ENCODE measurements at places on chromosomes 1 and 21.

DNA sequence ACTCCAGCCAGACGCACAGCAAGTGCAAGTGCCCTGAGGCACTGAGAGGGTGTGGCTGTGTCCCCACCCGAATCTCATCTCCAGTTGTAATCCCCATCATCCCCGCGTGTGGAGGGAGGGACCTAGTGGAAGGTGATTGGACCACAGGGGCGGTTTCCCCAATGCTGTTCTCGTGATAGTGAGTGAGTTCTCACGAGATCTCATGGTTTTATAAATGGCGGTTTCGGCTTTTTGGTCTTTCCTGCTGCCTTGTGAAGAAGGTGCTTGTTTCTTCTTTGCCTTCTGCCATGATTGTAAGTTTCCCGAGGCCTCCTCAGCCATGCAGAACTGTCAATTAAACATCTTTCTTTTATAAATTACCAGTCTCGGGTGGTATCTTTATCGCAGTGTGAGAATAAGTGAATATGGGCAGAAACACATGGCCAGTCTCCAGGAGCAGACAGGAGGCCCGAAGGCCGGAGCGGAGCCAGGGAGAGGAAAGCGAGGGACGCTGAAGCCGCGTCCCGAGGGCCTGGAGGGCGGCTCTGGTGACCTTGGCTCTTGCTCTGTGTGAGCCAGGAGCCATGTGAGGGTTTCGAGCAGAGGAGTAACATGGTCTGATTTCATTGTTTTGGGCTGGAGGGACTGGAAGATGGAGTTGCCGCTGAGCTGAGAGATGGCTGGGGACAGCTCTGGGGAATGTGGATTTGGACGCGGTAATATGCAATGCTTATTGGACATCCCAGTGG, 76.0 kb upstream of the C1orf174 start:
- no peak for DNase-seq

- peak; percentile 38 for DNase-seq
These were observed 51.0 kb downstream of the GADD45A start for GRCh38 chr1:67735806-67736627.

DNA sequence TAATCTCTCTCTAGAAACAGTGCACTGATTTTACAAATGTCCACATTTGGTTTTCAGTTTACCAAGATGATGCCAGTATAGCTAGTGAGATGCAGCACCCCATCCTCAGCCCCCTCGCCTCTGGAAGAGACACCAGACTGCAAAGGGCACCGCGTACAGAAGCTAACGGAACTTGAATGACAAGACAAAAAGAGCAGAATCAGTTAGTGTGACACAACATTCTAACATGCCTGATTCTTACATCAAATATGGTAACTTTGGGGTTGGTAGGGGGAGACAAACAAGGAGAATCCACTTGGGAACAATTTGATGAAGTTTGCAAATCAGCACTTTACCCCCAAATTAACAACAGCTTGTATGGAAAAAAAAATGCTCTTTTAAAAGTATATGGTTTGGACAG, 4.1 kb upstream of the MAGOH start:
- no peak for DNase-seq

- no peak for DNase-seq
These were observed 51.8 kb downstream of the VWA5B1 start for GRCh38 chr1:20342294-20343148.

GRCh38 chr1:65189576-65190115, 41.6 kb downstream of the AK4 start:
- DNase-seq = no peak

Data from ELF-1 (cell line).